A375 (cell line): ENCODE measurements at places on chromosomes 6 and 20. TPM values are rescaled to one million over a fixed set of nuclear protein-coding genes. Genes with fewer than 3 reads are reported as not detected.

The BTN1A1 gene
- not detected in 2 replicates for total RNA-seq

The NFKBIL1 gene
- total RNA-seq: 32.6 and 37.2 TPM in 2 replicates

The SOX18 gene
- 0.72 and 1.2 TPM in 2 replicates for total RNA-seq

The SRMS gene
- not detected in 2 replicates for total RNA-seq

The TGM2 gene
- 168 and 183 TPM in 2 replicates for total RNA-seq

The EYS gene
- total RNA-seq: 1.8 and 2.0 TPM in 2 replicates

The ZSCAN23 gene
- total RNA-seq: not detected in 2 replicates

The WFDC10B gene
- total RNA-seq: not detected in 2 replicates

The COL9A1 gene
- 0.23 TPM in 1 of 2 replicates, not detected in the other for total RNA-seq

The MOG gene
- 0.16 TPM in 1 of 2 replicates, not detected in the other for total RNA-seq

The PERP gene
- 18.3 and 18.8 TPM in 2 replicates for total RNA-seq

The CST4 gene
- total RNA-seq: not detected in 2 replicates

The FKBP1C gene
- 0.11 TPM in 2 replicates for total RNA-seq
